ENCODE measurements at places on chromosomes 4 and X. TPM values are rescaled to one million over a fixed set of nuclear protein-coding genes. Genes with fewer than 3 reads are reported as not detected.

- DNase-seq, result no peak
Measured at GRCh38 chr4:76989391-76990061, 40.0 kb downstream of the SEPTIN11 start.

- no peak for DNase-seq
Measured at GRCh38 chr4:99934891-99935290, 11.5 kb downstream of the DNAJB14 start.

Gene CHST7
- total RNA-seq, result 7.7 TPM

GRCh38 chrX:94560930-94561329 lies 886.9 kb downstream of the FAM133A start:
- DNase-seq, result no peak

Measured in HCT116 (cell line).